CD8-positive, alpha-beta T cell (primary cell): ENCODE measurements at places on chromosomes 4 and X.
A peak's percentile ranks its signal among the peaks of the same experiment; 100 is the strongest.

GRCh38 chrX:118974088-118974907 is at the start of gene LONRF3:
Gene LONRF3, plus strand, starts transcription at chrX:118974618. Its CDS starts 163 bp downstream, at chrX:118974781.
- peak; percentile 80 for DNase-seq

DNA sequence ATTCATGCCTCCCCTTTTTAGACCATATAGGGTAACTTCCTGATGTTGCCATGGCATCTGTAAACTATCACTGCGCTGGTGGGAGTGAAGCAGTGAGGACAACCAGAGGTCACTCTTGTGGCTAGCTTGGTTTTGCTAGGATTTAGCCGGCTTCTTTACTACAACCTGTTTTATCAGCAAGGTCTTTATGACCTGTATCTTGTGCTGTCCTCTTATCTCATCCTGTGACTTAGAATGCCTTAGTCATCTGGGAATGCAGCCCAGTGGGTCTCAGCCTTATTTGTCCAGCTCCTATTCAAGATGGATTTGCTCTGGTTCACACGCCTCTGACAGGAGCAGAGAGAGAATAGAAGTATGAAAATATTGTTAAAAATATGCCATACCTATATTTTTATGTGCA is 355.7 kb downstream of the ADGRL3 start:
- no peak for DNase-seq

- DNase-seq = peak; percentile 83
Measured at GRCh38 chr4:10457255-10457801, at the start of gene ZNF518B. Gene ZNF518B, minus strand, starts transcription at chr4:10457426. Its CDS starts 11,098 bp downstream, at chr4:10446328.

DNA sequence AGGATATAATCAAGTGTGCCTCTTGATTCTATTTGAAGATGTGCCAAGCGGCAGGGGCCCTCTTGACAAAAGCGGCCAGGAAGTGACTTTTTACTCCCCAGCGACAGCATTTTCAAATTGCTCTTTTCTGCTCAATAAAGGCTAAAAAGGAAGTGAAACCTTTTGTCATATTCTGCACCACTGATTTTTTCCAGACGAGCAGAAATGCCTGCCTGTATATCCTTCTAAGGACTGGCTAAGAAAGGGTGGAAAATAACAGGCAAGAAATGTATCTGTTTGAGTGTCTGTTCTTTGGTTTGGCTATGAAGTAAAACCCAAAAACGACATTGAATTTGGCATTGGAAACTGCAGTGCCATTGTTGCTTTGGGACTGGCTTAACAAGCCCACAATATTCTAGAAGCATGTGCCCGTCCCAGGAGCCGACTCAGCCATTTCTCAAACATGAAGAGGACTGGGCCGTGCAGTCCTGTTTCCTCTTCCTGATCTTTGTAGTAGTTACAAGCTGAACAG is 25.4 kb downstream of the TMSB4X start:
- peak; percentile 31 for DNase-seq

DNA sequence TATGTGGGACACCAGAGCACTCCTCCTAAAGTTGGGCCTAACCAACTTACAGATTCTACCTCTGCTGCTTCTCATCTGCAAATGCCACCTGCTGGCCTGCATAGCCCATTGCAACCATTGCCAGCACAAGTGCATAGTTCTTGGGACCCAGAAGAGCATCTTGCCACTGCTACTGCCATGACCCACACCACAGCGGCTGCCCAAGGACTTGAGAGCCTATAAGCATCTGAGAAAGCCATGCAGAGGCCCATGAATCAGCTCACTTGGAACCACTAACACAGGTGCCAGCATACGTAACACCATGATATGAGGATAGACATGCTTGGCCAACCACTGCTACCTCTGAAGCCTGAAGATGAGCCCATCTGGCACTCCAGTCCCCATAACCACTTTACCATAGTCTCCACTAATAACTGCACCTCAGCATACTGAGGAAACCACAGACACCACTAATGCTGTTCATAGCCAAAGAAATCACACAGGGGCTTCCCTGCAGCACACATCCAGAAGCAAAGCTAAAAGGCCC is 258.1 kb upstream of the AGTR2 start:
- no peak for DNase-seq

DNA sequence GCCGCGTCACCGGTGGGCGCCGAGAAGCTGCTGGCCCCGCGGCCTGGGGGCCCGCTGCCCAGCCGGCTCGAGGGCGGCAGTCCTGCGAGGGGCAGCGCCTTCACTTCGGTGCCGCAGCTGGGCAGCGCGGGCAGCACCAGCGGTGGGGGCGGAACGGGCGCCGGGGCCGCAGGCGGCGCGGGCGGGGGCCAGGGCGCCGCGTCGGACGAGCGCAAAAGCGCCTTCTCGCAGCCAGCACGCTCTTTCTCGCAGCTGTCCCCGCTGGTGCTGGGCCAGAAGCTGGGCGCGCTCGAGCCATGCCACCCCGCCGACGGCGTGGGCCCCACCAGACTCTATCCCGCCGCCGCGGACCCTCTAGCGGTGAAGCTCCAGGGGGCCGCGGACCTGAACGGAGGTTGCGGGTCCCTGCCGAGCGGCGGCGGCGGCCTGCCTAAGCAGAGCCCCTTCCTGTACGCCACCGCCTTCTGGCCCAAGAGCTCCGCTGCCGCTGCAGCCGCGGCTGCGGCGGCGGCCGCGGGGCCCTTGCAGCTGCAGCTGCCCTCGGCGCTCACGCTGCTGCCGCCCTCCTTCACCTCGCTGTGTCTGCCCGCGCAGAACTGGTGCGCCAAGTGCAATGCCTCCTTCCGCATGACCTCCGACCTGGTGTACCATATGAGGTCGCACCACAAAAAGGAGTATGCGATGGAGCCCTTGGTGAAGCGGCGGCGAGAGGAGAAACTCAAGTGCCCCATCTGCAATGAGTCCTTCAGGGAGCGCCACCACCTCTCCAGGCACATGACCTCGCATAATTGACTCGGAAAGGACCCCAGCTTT is 5.6 kb downstream of the PRDM8 start:
- peak; percentile 73 for DNase-seq

DNA sequence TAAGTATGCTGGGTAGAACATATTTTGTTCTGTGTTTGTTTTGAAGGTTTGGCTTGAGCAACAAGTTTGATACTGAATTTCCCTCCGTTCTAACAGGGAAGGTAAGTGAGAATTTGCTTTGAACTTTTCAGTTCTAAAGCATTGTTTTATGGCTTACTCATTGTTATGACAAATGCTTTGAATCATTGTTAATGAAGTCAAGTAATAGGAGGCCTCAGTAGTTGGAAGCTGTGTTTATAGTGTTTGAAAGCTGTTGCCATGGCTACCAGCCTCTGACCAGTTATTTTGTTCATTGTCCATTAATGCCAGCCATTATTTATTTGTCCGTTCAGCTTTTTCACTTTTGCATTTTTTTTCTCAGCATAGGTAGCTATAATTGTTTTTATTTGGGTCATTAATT is 14.4 kb downstream of the CHIC1 start:
- no peak for DNase-seq

GRCh38 chr4:149398993-149399392 is 416.6 kb downstream of the IQCM start:
- DNase-seq = no peak

DNA sequence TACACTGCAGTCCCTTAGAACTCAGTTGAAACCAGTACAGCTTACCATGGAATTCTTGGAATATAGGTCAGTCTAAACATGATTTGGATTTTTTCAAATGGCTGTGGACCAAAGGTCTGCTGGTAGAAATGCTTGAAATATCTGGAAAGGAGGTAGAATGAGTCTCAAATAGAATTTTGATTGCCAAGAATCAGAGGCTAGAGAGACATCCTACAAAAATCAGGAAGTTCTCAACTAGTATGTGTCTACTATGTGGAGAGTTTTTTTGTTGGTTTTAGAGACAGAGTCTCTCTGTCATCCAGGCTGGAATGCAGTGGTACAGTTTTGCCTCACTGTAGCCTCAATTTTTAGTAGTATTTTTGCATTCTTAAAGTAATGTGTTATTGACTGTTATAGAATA is 53.6 kb downstream of the PAQR3 start:
- no peak for DNase-seq

GRCh38 chr4:114386637-114387233 is 211.9 kb upstream of the UGT8 start:
- DNase-seq = no peak

DNA sequence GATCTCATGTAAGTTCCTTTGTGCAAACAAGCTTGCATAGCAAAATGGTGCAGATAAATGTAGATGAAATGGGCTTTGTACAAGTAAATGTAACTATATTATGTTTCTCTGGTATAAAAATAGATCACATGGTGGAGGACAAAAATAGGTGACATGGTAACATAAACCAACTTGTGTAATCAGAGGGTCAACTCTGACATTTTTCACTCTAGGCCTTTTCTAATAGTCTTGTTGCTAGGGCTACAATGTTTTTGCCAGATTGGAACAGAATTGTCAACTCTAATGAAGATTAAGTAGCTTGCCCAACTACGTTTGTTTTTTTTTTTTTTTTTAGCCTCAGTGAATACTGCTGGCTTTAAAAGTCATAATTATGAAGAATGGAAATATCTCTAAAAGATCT is 11.5 kb downstream of the MAD2L1 start:
- no peak for DNase-seq

- DNase-seq = no peak
Measured at GRCh38 chr4:138558886-138559285, 316.7 kb upstream of the SLC7A11 start.

DNA sequence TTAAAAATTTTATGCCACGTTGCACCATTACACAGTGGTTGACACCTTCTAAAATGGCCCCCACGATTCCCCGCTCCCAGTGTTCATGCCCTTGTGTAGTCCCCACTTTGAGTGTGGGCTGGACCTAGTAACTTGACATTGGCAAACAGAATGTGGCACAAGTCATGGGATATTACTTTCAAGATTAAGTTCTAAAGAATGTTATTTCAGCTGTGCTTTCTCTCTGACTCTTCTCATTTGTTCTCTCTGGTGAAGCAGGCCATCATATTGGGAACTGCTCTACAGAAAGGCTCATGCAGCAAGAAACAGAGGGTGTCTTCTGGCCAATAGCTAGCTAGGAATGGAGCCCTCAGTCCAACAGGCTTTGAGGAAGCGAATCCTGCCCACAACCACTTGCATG is 67.1 kb downstream of the ATXN3L start:
- no peak for DNase-seq

DNA sequence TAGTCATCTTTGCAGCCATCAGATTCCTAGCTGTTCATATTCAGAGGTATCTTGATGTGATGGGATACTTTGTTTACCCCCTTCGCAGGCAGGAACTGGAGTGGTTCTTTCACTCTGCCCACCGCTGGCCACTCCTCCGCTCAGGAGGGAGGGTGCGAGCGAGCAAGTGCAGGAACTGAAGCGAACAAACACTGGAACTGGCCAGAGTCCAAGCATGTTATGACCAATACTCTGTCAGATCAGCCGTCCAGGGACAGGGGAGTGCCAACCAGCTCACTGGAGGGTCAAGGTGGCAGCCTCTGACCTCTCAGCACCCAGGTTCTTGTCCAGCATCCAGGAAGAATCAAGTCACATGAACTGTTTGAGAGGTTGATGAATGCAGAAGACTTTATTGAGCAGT is 18.0 kb upstream of the MANBA start:
- no peak for DNase-seq

DNA sequence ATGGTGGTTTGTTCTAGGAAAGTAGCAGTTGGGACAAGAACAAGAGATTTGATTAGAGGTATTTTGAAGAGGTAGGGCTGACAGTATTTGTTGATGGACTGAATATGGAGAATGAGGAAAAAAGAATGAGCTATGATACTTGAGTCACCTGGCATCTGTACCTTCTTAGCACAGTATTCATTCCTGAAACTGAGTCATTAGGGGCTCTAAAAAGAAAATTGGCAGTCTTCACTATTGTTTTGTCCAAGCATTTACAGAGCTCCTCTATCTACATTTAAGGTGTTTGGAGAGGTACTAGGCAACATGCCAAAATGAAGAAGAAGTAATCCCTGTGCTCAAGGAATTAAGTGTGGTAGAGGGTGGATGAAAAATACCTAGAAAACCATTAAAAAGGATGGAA is 165.8 kb downstream of the SHROOM4 start:
- no peak for DNase-seq

DNA sequence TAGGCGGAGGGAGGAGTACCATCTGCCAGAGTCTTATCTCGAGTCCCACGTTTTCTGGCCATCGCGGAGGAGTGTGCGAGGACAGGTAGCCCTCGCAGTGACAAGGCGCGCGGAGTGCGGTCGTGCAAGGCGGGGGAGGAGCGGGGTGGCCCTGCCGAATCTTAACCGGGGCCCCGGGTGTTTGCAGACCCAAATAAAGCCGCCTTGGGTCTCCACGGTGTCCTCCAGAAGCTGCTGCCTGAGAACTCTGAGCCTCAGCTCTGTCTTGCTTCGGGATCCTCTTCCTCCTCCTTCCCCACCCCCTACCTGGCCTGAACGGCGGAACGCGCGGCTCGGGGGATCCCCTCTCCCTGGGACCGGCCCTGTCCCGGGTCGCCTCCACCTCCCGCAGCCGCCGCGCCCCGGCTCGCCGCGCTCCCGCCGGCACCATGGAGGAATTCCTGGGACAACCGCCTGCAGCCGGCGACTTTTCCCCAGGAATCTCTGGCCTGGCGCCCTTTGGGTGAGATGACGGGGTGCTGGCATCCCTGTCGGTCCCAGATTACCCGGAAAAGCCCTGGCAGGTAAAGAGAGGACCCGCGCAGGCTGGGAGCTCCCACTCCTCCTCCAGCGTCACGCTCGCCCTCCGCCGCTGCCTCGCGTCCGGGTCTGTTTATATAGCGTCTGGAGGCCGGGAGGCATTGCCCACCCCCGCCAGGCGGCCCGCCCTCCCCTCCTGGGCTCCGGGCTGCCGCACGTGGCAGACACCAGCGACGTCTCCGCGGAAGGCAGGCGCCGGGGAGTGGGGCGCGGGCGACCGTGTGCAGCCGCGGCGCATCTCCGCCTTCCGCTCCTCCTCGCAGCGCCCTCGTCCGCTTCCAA is at the start of gene GALNTL6:
Gene GALNTL6 (plus strand): TSS at position 740 of the 861 bp plus-strand sequence.
- no peak for DNase-seq

DNA sequence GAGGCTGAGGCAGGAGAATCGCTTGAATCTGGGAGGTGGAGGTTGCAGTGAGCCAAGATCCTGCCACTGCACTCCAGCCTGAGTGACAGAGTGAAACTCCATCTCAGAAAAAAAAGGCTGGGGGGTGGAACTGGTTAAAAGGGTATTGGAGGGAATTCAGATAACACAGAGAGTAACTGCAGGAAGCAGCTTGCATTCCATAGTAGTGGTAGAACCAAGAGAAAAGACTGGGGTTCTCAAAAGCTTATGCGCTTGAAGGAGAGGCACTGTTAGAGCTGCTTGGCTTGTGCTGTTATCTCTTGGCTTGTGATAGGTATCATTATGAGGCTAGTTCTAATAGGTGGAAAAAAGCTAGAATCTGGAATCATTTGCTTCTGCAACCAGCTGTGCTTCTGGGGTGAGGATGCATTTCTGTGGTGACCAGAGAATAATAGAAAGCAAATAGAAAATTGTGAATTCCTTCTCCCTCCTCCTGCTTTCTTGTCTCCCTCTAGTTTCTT is 91.2 kb upstream of the ELOVL6 start:
- DNase-seq = no peak
